ENCODE measurements at places on chromosomes 7 and 10. TPM values are rescaled to one million over a fixed set of nuclear protein-coding genes. Genes with fewer than 3 reads are reported as not detected.

NPC1L1 gene
- not detected for total RNA-seq

FAM20C gene
- total RNA-seq = 21.9 TPM

ADGRA1 gene
- total RNA-seq = 0.13 TPM

RET gene
- total RNA-seq = 0.27 TPM

ZNF804B gene
- total RNA-seq = 49.1 TPM

PWWP2B gene
- total RNA-seq = 27.0 TPM

SLC16A9 gene
- total RNA-seq = 35.6 TPM

STEAP4 gene
- 45.2 TPM for total RNA-seq

METTL2B gene
- total RNA-seq = 29.9 TPM

HIPK2 gene
- 31.3 TPM for total RNA-seq

PDK4 gene
- 115 TPM for total RNA-seq

MYL7 gene
- total RNA-seq = not detected

CRPPA gene
- 2.9 TPM for total RNA-seq

MSMB gene
- not detected for total RNA-seq

ZCWPW1 gene
- 4.5 TPM for total RNA-seq

HSPB1 gene
- 576 TPM for total RNA-seq

NUP42 gene
- 38.4 TPM for total RNA-seq

CRYGN gene
- total RNA-seq = 16.4 TPM

SH2D4B gene
- total RNA-seq = 1.6 TPM

GSAP gene
- total RNA-seq = 43.1 TPM

CYP2C19 gene
- not detected for total RNA-seq

FAM13C gene
- 11.3 TPM for total RNA-seq

LFNG gene
- total RNA-seq = 4.9 TPM
